NCI-H460 (cell line): ENCODE measurements at places on chromosomes 2 and 18.

- DNase-seq: no peak
Observed at GRCh38 chr2:11299439-11299838, 45.0 kb downstream of the ROCK2 start.

DNA sequence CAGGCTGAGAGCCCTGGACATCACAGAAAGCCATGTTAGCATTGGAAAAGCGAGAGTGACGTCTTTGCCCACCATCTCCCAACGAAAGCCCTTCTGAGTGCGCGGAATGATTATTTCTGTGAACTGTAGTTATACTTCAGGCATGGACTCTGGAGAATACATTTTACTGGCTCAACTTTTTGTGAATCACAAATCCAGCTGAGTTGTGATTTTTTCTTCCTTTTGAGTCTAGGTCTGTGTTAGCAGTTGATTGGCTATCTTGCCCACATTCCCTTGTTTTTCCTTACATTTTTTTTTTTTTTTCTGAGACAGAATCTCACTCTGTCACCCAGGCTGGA is 183.1 kb downstream of the INO80D start:
- no peak for DNase-seq

- DNase-seq: no peak
Observed at GRCh38 chr2:96374211-96374951, 38.8 kb downstream of the NCAPH start.

- DNase-seq: no peak
Observed at GRCh38 chr18:22233266-22233665, 63.9 kb downstream of the GATA6 start.
